ENCODE measurements at places on chromosomes 5 and 9.

DNA sequence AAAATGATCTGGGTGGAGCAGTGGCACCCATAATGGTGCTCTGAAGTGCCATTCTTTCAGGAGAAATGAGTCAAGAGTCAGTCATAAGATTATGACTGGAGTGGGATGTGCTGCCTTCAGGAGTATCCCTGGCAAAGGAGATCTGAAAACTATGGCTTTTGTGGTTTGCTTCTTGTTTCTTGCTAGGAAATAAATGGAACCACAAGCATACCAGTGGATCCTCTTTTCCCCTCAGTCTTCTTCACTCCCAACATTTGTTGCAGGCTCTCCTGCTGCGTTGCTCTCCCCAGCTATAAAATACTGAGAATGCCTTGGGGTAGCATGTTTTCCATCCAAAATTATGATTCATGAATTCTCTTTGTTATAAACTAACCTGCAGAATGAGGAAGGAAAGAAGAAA is 199.1 kb downstream of the NNT start:
- peak; percentile 94 for DNase-seq

DNA sequence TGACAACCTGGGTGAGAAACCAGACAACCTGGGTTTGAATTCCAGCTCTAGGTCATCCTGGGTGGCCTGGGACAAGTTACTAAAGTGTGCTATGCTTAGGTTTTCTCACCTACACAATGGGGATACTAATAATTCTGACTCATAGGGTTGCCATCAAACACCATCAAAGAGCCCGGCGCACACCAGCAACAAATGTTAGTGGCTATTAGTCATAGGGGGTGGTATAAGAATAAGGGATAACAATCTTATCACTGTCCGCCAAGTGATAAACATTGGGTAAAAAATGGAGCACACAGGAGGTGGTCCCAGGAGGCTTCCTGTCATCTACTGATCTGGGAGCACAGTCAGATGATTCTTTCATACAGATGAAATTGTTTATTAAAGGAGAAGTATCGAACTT is 61.4 kb upstream of the AFAP1L1 start:
- DNase-seq: no peak

- DNase-seq: no peak
Measured at GRCh38 chr5:170286386-170286925, 11.1 kb downstream of the LCP2 start.

DNA sequence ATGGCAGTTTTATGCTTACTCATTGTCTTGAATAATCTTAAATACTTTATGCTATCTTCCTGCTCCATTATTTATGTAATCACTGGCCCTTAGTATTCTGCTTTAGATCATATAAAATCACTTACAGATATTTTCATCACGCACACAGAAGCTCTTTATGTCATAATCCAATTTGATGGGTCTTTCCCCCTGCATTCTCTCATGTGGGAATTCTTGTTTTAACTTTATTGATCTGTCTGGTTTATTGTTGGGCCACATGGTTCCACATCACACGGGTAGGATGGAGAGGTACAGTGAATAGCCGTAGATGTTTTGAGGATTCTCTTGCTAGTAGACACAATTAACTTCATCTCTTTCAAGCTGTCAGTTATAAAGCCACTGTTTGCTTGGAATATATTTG is 27.0 kb downstream of the PLPPR1 start:
- no peak for DNase-seq

Measured in AG10803 (cell line).